ENCODE measurements at places on chromosomes 1 and 21.
A peak's percentile ranks its signal among the peaks of the same experiment; 100 is the strongest.

- peak; percentile 20 for DNase-seq
These were observed 18.6 kb downstream of the FAM151A start for GRCh38 chr1:54604572-54605370.

GRCh38 chr1:222892137-222892769 is 77.4 kb downstream of the DISP1 start:
- DNase-seq = no peak

- DNase-seq = no peak
These were observed 72.8 kb upstream of the NR5A2 start for GRCh38 chr1:199954699-199955098.

DNA sequence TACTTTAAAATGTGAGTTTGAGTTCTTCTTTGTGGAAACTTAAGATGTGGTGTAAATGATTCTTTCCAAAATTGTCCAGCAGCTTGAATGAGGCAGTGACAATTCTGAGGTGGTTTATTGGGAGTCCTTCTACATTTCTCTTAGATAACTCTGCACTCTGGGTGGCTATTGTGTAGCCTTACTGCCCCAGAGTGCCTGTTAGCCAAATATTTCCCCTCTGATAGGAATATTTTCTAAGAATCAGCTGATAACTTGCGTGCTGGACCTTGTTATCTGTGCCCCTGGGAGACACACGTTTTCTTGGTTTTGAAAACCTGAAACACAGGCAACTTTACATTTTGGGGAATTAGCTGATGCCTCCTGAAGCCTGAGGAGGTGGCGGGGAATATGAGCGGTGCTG is 91.6 kb downstream of the CD247 start:
- DNase-seq = no peak

DNA sequence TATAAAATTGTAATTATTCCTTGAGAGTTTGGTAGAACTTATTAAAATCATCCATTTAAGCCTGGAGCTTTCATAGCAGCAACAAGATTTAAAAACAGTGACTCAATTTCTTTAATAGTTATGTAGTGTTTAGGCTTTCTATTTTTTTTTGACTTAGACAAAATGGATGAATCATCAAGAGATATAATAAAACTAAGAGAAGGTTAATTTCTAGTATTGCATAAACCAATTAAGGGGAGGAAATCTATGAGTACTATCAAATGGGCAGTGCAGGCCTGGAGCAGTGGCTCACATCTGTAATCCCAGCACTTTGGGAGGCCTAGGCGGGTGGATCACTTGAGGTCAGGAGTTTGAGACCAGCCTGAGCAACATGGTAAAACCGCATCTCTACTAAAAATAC is 416.3 kb upstream of the USP24 start:
- no peak for DNase-seq

Measured in CD4-positive, alpha-beta T cell treated with Interleukin-12 subunit alpha and Interleukin-12 subunit beta, for 1 hour (primary cell).